ENCODE measurements at places on chromosomes 2 and 18.

DNA sequence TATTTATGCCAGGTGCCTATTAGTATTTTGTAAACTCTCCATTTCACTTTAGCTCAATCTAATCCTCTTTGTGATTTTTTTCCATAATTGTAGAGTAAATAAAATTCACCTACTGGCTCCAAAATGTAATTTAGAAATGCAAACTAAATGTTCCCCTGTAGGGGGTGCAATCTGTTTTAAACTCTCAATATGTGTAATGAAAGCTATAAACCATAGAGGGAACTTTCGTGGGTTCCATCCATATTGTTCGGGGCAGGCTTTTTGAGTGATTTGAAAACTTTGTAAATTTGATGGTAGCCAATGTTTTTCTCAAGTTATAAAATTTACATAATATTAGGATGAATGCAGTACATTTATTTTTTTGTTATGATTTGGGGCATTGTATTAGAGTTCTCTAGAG, 49.4 kb downstream of the TSPYL6 start:
- DNase-seq, result no peak

GRCh38 chr2:187684174-187684573, 129.9 kb upstream of the TFPI start:
- no peak for DNase-seq

- DNase-seq, result no peak
These were observed 24.4 kb downstream of the MPHOSPH10 start for GRCh38 chr2:71154798-71155197.

DNA sequence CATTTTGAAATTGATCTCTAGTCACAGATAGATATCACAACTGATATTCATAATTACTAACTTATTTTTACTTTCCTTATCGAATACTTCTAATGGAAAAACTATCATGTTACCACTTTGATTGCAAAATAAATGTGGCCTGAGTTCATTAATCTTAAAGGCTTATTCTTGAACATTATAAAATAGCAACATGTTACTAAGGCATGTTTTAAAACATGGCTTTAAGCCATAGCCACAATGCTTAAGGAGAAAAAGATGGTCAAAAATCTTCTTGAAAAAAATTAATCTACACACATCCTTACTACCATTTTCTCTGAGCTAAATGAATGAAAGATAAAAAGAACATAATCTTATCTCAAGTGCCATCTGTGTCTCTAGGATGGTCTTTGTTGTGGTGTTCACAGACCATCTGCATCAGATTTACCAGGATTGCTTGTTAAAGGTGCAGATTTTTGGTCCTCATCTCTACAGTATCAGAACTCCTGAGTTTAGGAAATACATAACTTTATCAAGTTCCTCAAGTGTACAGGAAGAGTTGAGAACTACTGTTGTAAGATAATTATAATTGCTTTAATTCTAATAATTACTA, 15.3 kb downstream of the MTX2 start:
- DNase-seq, result no peak

- DNase-seq, result no peak
These were observed 55.9 kb downstream of the E2F6 start for GRCh38 chr2:11410101-11410500.

DNA sequence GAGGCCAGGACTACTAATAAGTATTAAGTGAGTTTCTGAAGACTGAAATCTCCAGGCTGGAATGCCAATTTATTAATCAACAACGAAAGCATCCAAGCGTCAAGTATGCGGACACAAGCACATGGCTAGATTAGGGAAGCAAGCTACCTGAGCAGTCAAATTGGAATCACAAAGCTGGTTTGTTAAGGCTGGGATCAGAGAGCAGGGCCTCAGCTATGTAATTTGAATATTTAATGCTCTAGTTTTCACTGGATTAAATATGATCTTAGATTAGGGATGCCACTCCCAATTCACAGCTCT, 5.7 kb downstream of the CCL20 start:
- DNase-seq, result no peak
